ENCODE measurements at places on chromosomes 2 and 18.

GRCh38 chr18:50096766-50097435 is 98.0 kb downstream of the MYO5B start:
- DNase-seq, result no peak
- no peak overlapping the region for H3K4me3 ChIP-seq
- H3K27me3 ChIP-seq, result peaks cover 56% of the 10 kb centered on the region
- no peak overlapping the region for H3K27ac ChIP-seq

- H3K4me3 ChIP-seq, result no peak overlapping the region
- H3K27ac ChIP-seq, result no peak overlapping the region
- DNase-seq, result no peak
Observed at GRCh38 chr2:71812736-71813135, 334.9 kb downstream of the CYP26B1 start.

DNA sequence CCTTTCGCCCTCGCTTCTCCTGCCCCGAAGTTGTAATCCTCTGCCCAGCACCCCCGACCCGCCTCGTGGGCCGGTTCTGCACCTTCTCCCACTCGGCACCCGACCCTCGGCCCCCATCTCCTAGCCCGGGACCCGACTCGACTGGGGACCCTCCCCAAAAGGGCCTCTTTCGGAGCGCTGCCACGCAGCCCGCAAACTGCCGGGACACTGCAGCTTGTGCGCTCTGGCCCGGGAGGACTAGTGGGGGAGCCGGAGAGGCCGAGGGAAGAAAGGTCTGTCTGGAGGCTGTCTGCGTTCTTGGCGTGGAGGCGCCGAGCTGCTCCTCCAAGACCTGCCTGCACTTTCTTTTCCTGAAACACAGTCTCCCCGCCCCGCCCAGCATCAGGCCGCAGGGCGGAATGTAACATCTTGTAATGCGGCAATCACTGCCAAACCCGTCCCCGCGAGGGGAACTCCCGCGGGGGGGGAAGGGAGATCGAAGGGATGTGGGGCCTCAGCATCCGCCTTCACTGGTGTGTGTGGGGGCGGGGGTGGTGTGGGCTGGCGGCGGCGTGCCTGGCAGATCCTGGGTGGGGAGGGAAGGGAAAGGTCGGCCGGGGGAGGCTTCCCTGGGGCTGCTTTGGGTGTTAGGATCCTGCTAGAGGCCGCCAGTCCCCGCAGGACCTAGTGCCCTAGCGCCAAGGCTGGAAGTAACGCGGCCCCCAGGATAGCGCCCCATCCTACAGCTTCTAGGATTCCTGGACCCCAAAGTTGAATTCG is 7.4 kb downstream of the DLX2 start:
- peak; percentile 80 for DNase-seq
- H3K27ac ChIP-seq, result peak overlapping the region; percentile 71
- peaks cover 42% of the 10 kb centered on the region for H3K4me1 ChIP-seq
- peaks cover 83% of the 10 kb centered on the region for H3K27me3 ChIP-seq
- H3K36me3 ChIP-seq, result peaks cover 23% of the 10 kb centered on the region

GRCh38 chr2:60504049-60504448 is 49.4 kb downstream of the BCL11A start:
- no peaks in the 10 kb centered on the region for H3K4me1 ChIP-seq
- peaks cover 72% of the 10 kb centered on the region for H3K27me3 ChIP-seq
- no peak for DNase-seq
- no peak overlapping the region for H3K4me3 ChIP-seq
- no peaks in the 10 kb centered on the region for H3K36me3 ChIP-seq
- H3K27ac ChIP-seq, result no peak overlapping the region

DNA sequence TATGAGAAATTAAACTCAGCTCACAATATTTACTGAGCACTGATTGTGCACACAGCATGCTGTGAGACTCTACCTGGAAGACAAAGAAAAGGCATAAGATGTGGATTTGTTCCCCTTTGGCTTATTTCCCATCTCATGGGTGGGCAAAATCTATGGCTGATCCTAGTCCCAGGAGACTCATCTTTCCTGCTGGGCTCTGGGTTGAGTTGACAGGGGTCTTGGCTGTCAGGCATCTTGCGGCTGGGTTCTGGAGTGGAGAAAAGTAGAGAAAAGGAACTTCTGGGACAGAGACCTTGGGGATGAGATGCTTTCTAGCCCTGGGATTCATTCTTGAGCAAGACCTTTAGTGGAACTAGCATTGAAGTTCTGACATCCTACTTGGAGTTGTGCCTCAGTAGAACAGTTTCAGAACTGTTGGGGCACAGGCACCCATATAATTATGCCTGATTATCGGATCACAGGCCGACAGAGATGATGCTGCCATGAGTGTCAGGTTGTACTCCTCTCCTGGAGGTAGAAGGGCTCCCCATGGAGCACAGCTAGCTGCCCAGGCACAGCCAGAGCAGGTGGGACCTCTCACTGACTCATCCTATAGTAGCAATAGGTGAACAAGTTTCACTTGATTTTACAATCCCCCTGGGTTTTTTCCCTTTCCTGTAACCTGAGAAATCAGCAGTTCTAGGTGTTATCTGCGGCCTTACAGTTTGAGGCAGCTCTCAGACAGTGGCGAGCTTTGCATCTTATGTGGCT is 260.9 kb downstream of the CYRIA start:
- H3K36me3 ChIP-seq, result no peaks in the 10 kb centered on the region
- H3K27me3 ChIP-seq, result no peaks in the 10 kb centered on the region
- H3K4me1 ChIP-seq, result no peaks in the 10 kb centered on the region
- no peak overlapping the region for H3K4me3 ChIP-seq

- no peak for DNase-seq
- peak overlapping the region; percentile 94 for H3K27ac ChIP-seq
- H3K4me3 ChIP-seq, result peak overlapping the region; percentile 80
- H3K36me3 ChIP-seq, result peaks cover 19% of the 10 kb centered on the region
- H3K27me3 ChIP-seq, result no peaks in the 10 kb centered on the region
Observed at GRCh38 chr2:105786231-105787230, 41.8 kb downstream of the NCK2 start.

- no peak for DNase-seq
- no peaks in the 10 kb centered on the region for H3K27me3 ChIP-seq
- peaks cover 70% of the 10 kb centered on the region for H3K4me1 ChIP-seq
Observed at GRCh38 chr2:26355038-26355995, 8.7 kb upstream of the ADGRF3 start.

DNA sequence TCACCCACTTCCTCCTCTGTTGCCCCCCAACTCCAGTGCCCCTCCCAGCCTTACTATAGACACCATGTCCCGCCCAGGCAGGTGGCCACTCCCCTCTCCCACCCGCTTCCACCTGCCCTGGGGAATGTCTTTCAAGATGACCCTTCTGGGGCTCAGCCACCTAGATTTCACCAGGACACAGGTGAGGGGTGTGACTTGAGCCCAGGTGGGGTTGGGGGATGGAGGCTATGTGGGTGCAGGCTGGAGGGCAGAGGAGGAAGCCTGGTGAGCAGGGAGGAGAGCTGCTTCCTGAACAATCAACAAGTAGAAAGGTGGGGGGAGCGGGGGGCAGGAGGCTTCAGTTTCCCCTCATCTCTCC is 8.7 kb downstream of the ADRA2B start:
- H3K27ac ChIP-seq, result no peak overlapping the region
- H3K4me1 ChIP-seq, result no peaks in the 10 kb centered on the region
- no peak overlapping the region for H3K4me3 ChIP-seq
- H3K27me3 ChIP-seq, result no peaks in the 10 kb centered on the region

GRCh38 chr2:58137221-58137620 is 90.6 kb downstream of the VRK2 start:
- no peak for DNase-seq
- H3K27me3 ChIP-seq, result no peaks in the 10 kb centered on the region
- peaks cover 5% of the 10 kb centered on the region for H3K36me3 ChIP-seq
- H3K4me1 ChIP-seq, result no peaks in the 10 kb centered on the region
- H3K27ac ChIP-seq, result no peak overlapping the region

GRCh38 chr2:57080035-57080434 is 896.2 kb downstream of the CCDC85A start:
- no peaks in the 10 kb centered on the region for H3K36me3 ChIP-seq
- DNase-seq, result no peak
- no peaks in the 10 kb centered on the region for H3K27me3 ChIP-seq
- no peak overlapping the region for H3K27ac ChIP-seq
- no peaks in the 10 kb centered on the region for H3K4me1 ChIP-seq

DNA sequence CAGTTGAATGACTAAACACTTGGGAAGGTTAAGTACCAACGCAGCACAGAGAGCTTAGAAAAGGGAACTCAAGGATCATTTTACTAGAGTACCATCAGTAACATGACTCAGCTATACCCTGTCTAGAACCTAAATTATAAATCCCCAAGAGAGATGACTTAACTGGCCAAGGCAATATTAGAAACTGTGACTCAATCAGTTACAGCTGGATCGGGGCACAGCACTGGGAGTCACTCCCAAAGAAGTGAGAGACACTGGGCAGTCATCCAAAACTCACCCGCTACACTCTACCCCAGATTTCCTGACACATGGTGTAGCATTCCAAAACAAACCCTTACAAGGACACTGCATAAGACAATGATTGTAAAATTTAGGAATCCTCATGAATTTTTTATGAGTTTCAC is 17.7 kb downstream of the IWS1 start:
- DNase-seq, result no peak
- no peak overlapping the region for H3K27ac ChIP-seq
- H3K4me3 ChIP-seq, result no peak overlapping the region
- peaks cover 35% of the 10 kb centered on the region for H3K36me3 ChIP-seq
- H3K4me1 ChIP-seq, result peaks cover 53% of the 10 kb centered on the region
- no peaks in the 10 kb centered on the region for H3K27me3 ChIP-seq

GRCh38 chr2:236261452-236261851 is 2.8 kb downstream of the ASB18 start:
- no peak overlapping the region for H3K27ac ChIP-seq
- no peaks in the 10 kb centered on the region for H3K4me1 ChIP-seq
- H3K27me3 ChIP-seq, result peaks cover 95% of the 10 kb centered on the region
- H3K36me3 ChIP-seq, result no peaks in the 10 kb centered on the region
- no peak for DNase-seq
- H3K4me3 ChIP-seq, result no peak overlapping the region
